ENCODE measurements at places on chromosomes 11 and 22. TPM values are rescaled to one million over a fixed set of nuclear protein-coding genes. Genes with fewer than 3 reads are reported as not detected.

The RBM7 gene
- total RNA-seq: 31.1 TPM

The C11orf86 gene
- total RNA-seq: not detected

The RAG1 gene
- 1.7 TPM for total RNA-seq

The SLC22A12 gene
- not detected for total RNA-seq

The AQP11 gene
- not detected for total RNA-seq

The BAIAP2L2 gene
- total RNA-seq: 0.21 TPM

The ZNRF3 gene
- total RNA-seq: 5.1 TPM

The YIF1A gene
- 189 TPM for total RNA-seq

The KDM4D gene
- total RNA-seq: 1.1 TPM

The JRKL gene
- total RNA-seq: 7.2 TPM

The TMEM151A gene
- not detected for total RNA-seq

The PDGFB gene
- total RNA-seq: 21.2 TPM

The CEND1 gene
- total RNA-seq: not detected

The PKP3 gene
- total RNA-seq: 382 TPM

The HPS5 gene
- total RNA-seq: 59.8 TPM

The HEPHL1 gene
- 2.2 TPM for total RNA-seq

The OR8J3 gene
- total RNA-seq: under 0.01 TPM

The USH1C gene
- total RNA-seq: 0.96 TPM
